IMR-90 (cell line): ENCODE measurements at places on chromosomes 16 and 17. TPM values are rescaled to one million over a fixed set of nuclear protein-coding genes. Genes with fewer than 3 reads are reported as not detected.
A peak's percentile ranks its signal among the peaks of the same experiment; 100 is the strongest.

The EPN3 gene
- not detected in 2 replicates for total RNA-seq

The GPR142 gene
- total RNA-seq, result not detected in 2 replicates

The MVP gene
- 221 and 319 TPM in 2 replicates for total RNA-seq

The OR1F1 gene
- not detected in 2 replicates for total RNA-seq

The FBXL19 gene
- total RNA-seq, result 5.0 and 5.8 TPM in 2 replicates

The SLC12A3 gene
- not detected in 2 replicates for total RNA-seq

The SPEM3 gene
- not detected in 2 replicates for total RNA-seq

The HOXB9 gene
- total RNA-seq, result under 0.01 TPM in 1 of 2 replicates, not detected in the other

- no peak overlapping the region for H3K27ac ChIP-seq
- H3K4me1 ChIP-seq, result no peaks in the 10 kb centered on the region
- H3K36me3 ChIP-seq, result peaks cover 46% of the 10 kb centered on the region
- no peaks in the 10 kb centered on the region for H3K27me3 ChIP-seq
Observed at GRCh38 chr17:760371-760770, 8.3 kb upstream of the GEMIN4 start.

DNA sequence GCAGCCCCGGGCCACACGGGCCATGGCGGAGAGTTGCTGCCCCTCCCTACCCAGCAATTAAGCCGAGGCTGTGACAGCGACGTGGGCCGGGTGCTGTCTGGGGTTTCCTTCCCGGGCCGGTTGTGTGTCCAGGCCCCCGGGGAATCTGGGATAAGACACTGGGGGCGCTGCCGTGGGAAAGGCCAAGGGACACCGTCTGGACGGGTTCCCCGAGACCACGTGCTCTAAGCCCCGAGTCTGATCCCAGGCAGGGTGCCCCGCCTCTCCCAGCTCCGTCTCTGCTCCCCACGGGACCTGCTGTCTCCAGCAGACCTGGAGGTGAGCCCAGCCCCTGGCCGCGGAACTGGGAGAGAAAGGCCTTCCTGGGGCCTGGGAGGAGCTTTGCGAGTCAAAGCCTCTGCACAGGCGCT, 92.2 kb downstream of the IRX3 start:
- H3K27me3 ChIP-seq, result peaks cover 7% of the 10 kb centered on the region; the same call in 1 of the 2 replicates
- H3K4me1 ChIP-seq, result no peaks in the 10 kb centered on the region
- no peak for DNase-seq

- H3K27ac ChIP-seq, result no peak overlapping the region
- H3K36me3 ChIP-seq, result no peaks in the 10 kb centered on the region
- no peak overlapping the region for H3K4me3 ChIP-seq
- no peak for DNase-seq
- no peaks in the 10 kb centered on the region for H3K4me1 ChIP-seq
- no peaks in the 10 kb centered on the region for H3K27me3 ChIP-seq
Observed at GRCh38 chr16:79838496-79839259, 238.1 kb upstream of the MAF start.

DNA sequence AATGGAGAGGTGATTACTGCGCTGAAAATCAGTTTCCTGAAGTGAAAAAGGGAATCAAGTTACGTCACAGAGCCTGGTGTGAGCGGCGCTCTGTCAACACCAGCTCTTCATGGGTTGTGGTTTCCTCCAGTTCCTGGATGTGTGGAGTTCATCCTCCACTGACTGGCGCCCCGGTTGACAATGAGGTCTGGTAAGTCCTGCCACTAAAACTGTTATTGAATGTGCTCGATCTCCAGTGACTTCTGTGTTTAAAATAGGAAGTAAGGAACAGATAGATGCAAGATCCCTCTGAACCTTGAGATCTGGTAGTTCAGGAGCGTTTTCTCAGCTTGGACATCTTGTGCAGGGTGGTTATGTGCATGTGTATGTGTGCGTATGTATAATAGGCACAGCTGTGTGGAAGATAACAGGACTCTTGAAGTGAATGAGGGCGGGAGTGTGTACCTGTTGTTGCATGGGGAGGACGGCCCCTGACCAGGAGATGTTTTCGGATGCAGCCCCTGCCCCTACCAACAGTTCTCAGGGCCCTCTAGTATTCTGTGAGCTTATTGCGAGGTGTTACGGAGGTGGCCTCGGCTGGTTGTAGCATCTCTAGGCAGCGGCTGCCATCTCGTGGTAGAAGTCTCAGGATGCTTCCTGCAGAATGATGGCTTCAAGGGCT, 22.0 kb upstream of the GOT2 start:
- H3K36me3 ChIP-seq, result no peaks in the 10 kb centered on the region
- no peaks in the 10 kb centered on the region for H3K4me1 ChIP-seq
- H3K27ac ChIP-seq, result no peak overlapping the region
- H3K4me3 ChIP-seq, result no peak overlapping the region
- peak; percentile 67 for DNase-seq

- DNase-seq, result no peak
- peaks cover 24% of the 10 kb centered on the region for H3K27me3 ChIP-seq
- no peak overlapping the region for H3K27ac ChIP-seq
Observed at GRCh38 chr17:35780950-35781349, 14.5 kb downstream of the MMP28 start.

- H3K27ac ChIP-seq, result no peak overlapping the region
- H3K36me3 ChIP-seq, result no peaks in the 10 kb centered on the region
- H3K4me1 ChIP-seq, result no peaks in the 10 kb centered on the region
- peaks cover 30% of the 10 kb centered on the region for H3K27me3 ChIP-seq
Observed at GRCh38 chr16:84443166-84443802, 61.2 kb downstream of the MEAK7 start.

GRCh38 chr17:68222606-68223005, 25.2 kb upstream of the AMZ2 start:
- no peak overlapping the region for H3K4me3 ChIP-seq
- H3K36me3 ChIP-seq, result no peaks in the 10 kb centered on the region
- no peaks in the 10 kb centered on the region for H3K4me1 ChIP-seq
- no peaks in the 10 kb centered on the region for H3K27me3 ChIP-seq
- DNase-seq, result no peak

GRCh38 chr16:54477714-54478113, 191.1 kb upstream of the IRX3 start:
- no peaks in the 10 kb centered on the region for H3K4me1 ChIP-seq
- no peak for DNase-seq
- H3K4me3 ChIP-seq, result no peak overlapping the region
- H3K36me3 ChIP-seq, result no peaks in the 10 kb centered on the region
- no peaks in the 10 kb centered on the region for H3K27me3 ChIP-seq

GRCh38 chr17:68328676-68329075, 37.4 kb downstream of the ARSG start:
- no peaks in the 10 kb centered on the region for H3K36me3 ChIP-seq
- DNase-seq, result peak; percentile 7
- no peak overlapping the region for H3K27ac ChIP-seq

DNA sequence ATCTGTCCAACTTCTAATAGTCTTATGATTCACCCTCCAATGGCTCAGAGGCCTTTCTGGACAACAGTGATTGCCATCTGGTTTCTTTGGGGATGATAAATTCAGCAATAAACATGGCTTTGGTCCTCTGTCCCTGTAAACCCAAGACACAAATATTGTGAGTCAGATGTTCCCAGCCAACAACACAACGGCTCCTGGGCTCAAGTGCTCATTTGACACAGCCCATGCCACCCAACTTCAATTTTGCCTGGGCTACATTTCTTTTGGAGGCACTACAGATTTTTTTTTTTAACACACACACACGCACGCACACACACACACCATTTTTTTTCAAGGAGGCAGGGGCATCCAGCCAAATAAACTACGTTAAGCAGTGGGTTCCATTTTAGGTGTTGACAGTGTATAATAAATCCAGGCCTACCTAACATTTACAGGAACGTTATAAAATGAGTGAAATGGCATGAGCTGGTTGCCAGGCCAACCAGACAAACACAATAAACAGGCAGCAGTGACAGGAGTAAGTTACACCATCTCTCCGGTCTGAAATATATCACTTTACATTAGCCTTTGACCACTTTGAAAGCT, 939.9 kb upstream of the SOX9 start:
- peak; percentile 52 for DNase-seq
- H3K4me3 ChIP-seq, result no peak overlapping the region
- peaks cover 6% of the 10 kb centered on the region for H3K4me1 ChIP-seq

DNA sequence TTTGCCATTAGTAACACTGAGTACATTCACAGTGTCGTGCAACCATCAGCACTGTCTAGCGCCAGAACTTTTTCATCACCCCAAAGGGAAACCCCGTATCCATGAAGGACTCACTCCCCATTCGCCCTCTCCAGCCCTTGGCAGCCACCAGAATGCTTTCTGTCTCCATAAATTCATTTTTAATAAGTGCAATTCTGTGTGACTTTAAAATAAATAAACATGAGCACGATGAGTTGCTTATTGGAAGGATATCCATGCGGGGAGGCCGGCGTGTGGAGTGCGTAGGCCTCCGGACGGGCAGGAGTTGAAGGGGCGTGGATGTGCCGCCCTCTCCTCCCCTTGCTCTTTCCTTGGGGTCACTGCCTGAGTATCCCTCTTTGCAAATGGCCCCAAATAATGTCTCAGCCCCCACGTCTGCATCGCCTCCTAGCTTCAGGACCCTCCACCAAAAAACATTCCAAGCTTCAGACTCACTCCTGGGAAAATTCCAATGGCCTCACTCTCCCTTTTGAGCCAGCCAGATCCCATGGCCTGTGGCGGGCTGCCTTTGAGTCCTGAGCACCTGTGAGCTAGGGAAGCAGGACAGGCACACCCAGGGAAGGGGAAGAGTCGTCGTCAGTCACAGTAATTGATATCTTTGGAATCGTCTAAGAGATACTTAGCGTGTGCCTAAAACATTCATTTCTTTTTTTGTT, 306.3 kb downstream of the SEC14L1 start:
- H3K4me1 ChIP-seq, result peaks cover 60% of the 10 kb centered on the region
- H3K27ac ChIP-seq, result peak overlapping the region; percentile 40; the same call in 1 of the 2 replicates
- H3K27me3 ChIP-seq, result no peaks in the 10 kb centered on the region

- H3K36me3 ChIP-seq, result peaks cover 21% of the 10 kb centered on the region
- H3K4me1 ChIP-seq, result peaks cover 1% of the 10 kb centered on the region; the same call in 1 of the 2 replicates
- H3K4me3 ChIP-seq, result no peak overlapping the region
- H3K27ac ChIP-seq, result no peak overlapping the region
- peak; percentile 40 for DNase-seq
- H3K27me3 ChIP-seq, result no peaks in the 10 kb centered on the region
Observed at GRCh38 chr16:56481468-56482122, 30.2 kb downstream of the OGFOD1 start.

- no peaks in the 10 kb centered on the region; the same call in 1 of the 2 replicates for H3K4me1 ChIP-seq
- H3K27ac ChIP-seq, result no peak overlapping the region
- peaks cover 12% of the 10 kb centered on the region for H3K36me3 ChIP-seq
- no peaks in the 10 kb centered on the region for H3K27me3 ChIP-seq
- H3K4me3 ChIP-seq, result no peak overlapping the region
Observed at GRCh38 chr17:82821554-82821953, 18.3 kb downstream of the ZNF750 start.

GRCh38 chr17:60311936-60312335, 80.0 kb downstream of the USP32 start:
- no peaks in the 10 kb centered on the region for H3K27me3 ChIP-seq
- H3K4me3 ChIP-seq, result no peak overlapping the region
- peaks cover 4% of the 10 kb centered on the region; the same call in 1 of the 2 replicates for H3K36me3 ChIP-seq
- H3K4me1 ChIP-seq, result peaks cover 2% of the 10 kb centered on the region; the same call in 1 of the 2 replicates
- H3K27ac ChIP-seq, result no peak overlapping the region

- no peaks in the 10 kb centered on the region; the same call in 1 of the 2 replicates for H3K27me3 ChIP-seq
- no peak overlapping the region for H3K4me3 ChIP-seq
- no peaks in the 10 kb centered on the region for H3K4me1 ChIP-seq
- H3K36me3 ChIP-seq, result no peaks in the 10 kb centered on the region
Observed at GRCh38 chr16:17850581-17851250, 380.0 kb upstream of the XYLT1 start.

- no peak overlapping the region for H3K4me3 ChIP-seq
- peaks cover 6% of the 10 kb centered on the region for H3K4me1 ChIP-seq
- H3K36me3 ChIP-seq, result peaks cover 3% of the 10 kb centered on the region; the same call in 1 of the 2 replicates
- peak; percentile 32 for DNase-seq
Observed at GRCh38 chr16:71709229-71709781, 15.2 kb downstream of the PHLPP2 start.

DNA sequence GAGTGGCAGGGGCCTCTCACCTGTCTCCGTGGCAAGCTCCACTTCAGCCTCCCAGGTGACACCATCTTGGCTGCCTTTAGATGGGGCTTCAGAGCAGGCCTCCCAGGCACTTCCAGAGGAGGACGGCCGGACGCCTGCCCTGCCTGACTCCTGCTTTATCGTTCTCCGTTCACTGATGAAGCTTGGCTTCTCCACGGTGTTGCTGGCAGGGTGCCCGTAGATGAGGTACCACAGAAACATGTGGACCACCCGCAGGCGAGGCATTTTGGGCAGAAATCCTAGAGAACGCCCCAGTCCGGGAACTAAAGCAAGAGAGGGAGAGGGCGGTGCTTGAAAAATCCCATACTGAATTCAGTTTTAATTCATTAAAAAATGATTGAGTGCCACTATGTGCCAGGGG, 54.5 kb downstream of the GTF3C1 start:
- no peak overlapping the region for H3K4me3 ChIP-seq
- DNase-seq, result peak; percentile 85
- no peak overlapping the region for H3K27ac ChIP-seq
- no peaks in the 10 kb centered on the region for H3K27me3 ChIP-seq
- peaks cover 14% of the 10 kb centered on the region for H3K4me1 ChIP-seq

GRCh38 chr17:68326681-68327080, 35.4 kb downstream of the ARSG start:
- H3K4me3 ChIP-seq, result no peak overlapping the region
- no peaks in the 10 kb centered on the region for H3K36me3 ChIP-seq
- no peak overlapping the region for H3K27ac ChIP-seq
- no peaks in the 10 kb centered on the region for H3K4me1 ChIP-seq

DNA sequence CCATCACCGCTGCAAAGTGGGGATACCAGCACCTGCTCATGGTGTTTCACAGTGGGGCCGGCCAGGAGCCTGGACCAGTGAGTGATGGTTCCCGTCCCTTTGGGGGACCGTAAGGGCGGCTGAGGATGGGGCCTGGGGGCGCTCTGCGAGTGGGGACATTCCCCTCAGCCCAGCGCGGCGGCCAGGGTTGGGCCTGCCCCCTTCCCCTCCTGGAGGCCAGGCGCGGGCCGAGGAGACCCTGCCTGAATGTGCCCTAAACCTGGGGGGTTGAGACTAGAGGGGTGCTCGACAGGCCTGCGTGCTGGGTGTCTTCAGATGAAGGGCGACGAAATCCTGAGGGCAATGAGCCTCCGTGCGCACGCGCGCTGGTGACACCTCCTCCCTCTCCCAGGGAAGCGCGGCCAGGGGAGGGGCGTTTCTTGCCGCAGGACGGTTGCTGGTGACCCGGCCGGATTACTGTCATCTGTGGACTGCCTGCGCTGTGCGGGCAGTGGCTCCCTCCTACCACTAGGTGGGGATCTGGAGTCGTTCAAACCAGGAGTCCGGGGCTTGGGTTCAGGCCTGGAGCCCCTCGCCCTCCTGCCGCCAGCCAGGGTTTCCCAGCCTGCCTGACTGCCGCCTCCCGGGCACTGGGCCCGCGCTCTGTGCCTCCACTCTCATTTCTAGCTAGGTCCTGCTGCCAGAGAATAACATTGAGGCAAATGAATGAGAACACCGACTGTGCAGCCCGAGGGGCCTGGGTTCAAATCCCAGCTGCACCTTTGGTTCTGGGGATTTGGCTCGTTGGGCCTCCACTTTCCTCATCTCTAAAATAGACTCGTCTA, 17.1 kb downstream of the TBX2 start:
- H3K27me3 ChIP-seq, result peaks cover 9% of the 10 kb centered on the region
- DNase-seq, result peak; percentile 87
- H3K4me3 ChIP-seq, result no peak overlapping the region
- H3K27ac ChIP-seq, result peak overlapping the region; percentile 16; the same call in 1 of the 2 replicates
